ENCODE measurements at places on chromosomes 16 and 17.

DNA sequence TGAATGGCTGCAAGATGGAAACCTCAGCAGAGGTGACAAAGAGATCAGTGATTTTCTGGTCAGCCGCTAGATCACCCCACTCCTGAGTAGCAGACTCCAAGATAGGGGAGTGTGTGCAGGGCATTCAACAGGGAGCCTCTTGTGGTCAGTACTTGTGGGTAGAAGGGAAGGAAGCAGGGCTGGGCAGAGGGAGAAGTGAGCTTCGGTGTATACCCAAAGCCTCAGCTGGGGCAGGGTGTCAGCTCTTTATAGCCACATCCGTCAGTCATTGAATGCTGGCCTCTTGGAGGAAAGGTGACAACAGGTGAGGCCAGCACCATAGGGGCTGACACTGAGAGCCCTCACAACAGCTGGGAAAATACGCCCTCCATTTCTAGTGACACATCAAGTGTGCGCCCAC is 2.2 kb upstream of the SLC12A3 start:
- no peak for DNase-seq

GRCh38 chr16:86087011-86087895 is 188.3 kb downstream of the IRF8 start:
- DNase-seq, result no peak

- DNase-seq, result no peak
These were observed 39.0 kb downstream of the SOST start for GRCh38 chr17:43719578-43719977.

- DNase-seq, result no peak
These were observed 25.3 kb upstream of the TRPV3 start for GRCh38 chr17:3582915-3583314.

DNA sequence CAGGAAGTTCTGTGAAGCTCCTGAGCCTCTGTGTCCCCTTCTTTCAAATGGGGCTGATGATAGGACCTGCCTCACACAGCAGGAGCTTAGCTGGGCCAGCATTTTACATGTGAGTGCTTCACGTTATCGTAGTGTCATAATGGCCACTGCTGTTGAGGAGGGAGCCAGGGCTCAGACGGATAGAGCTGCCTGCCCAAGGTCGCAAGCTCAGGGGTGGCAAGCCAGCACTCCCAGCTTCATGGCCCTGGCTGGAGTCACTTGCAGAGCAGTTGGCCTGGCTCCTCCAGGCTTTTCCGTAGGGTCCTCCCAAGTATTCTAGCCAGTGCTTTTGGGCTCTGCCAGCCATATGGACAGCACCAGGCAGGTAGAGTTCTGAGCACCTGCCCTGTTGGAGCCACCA is 115.1 kb downstream of the SOCS1 start:
- no peak for DNase-seq

- DNase-seq, result no peak
These were observed 54.0 kb upstream of the GNAO1 start for GRCh38 chr16:56137269-56137668.

GRCh38 chr17:77098884-77099545 is 41.8 kb upstream of the SEC14L1 start:
- no peak for DNase-seq

DNA sequence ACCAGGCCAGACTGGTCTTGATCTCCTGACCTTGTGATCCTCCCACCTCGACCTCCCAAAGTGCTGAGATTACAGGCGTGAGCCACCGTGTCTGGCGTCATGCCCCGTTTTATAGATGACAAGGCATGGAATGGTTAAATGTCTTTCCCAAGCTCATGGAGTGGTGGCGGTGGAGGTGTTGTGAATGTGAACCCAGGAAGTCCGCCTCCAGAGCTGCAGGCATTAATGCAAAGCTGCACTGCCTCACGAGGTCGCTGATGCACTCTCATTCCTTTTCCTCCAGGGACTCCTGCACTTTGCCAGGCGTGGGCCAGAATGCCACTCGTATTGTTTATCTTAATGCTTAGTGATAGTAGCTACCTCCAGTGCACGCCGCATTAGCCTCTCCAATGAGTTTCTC is 149.6 kb downstream of the WWOX start:
- DNase-seq, result no peak

DNA sequence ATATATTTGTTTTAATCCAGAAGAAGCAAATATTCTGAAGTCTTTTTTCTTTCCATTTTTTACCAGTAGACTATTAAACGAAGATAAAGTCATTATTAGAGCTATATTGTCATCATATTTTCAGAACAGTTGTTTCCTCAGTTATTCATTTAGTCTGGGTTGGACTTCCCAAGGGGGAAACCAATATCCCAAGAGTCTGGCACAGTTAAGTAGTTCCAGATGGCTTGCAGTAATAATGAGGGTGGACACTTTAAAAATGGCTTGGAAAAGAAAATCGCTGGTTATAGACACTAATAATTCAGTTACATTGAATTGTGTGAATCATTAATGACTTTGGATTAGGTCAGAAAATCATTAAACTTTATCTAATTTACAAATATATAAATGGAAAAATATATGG is 3.9 kb downstream of the PPM1E start:
- no peak for DNase-seq

DNA sequence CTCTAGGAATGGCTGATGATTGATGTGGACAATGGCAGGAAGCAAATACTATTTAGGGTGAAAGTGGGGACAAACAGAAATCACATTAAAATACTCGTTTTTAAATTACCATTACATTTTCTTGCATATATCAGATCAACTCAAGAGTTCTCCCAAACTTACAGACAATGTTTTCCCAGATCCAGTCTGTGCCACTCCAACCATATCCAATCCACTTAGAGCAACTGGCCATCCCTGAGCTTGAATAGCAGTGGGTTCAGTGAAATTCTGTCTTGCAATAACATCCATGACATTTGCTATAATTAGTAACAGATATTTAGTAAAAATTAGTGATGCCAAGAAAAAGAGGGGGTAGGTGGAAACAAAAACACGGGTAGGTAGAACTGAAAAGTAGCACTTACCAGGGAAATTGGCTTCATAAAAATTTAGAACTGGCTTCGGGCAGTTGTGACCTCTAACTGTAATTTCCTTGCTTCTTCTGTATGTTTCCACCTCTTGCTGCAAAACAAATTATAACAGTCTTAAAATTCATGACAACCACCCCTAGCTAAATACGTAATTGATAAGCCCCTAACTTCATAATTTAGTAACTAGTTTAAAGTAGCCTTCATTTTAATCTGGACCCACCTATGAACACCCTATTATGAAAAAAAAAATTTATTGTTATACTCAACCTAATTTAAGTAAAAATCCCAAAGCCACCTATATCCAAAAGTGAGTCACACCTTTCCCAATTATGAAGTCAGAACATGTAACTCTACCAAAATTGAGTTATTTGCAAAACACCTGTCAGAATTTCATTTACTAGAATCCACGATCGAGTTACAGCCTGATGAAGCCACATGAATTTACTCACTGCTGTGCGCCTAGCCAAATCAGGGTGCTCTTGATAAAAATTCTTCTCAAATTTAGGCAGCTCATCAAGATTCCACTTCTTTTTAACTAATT is 2.0 kb downstream of the DDX5 start:
- DNase-seq, result no peak

DNA sequence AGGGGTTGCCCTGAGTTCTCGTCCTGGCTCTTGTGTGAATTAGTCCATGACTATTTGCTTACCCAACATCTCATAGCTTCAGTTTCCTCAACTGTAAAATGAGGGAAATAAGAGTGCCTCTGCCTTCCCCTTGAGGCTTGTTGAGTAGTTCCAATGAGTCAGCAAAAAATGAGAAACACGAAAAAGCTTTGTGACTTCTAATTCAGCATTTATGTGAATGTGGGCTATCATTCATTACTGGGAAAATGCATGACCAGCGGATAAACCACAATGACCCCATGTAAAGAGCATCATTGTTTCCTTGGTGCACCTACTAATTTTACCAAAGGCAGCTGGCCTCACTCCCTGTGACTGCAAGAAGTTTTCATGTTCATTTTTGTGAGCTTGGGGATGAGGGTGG is 374.6 kb upstream of the HSBP1 start:
- no peak for DNase-seq

- DNase-seq, result no peak
These were observed 6.8 kb upstream of the TBC1D3B start for GRCh38 chr17:36183001-36183971.

DNA sequence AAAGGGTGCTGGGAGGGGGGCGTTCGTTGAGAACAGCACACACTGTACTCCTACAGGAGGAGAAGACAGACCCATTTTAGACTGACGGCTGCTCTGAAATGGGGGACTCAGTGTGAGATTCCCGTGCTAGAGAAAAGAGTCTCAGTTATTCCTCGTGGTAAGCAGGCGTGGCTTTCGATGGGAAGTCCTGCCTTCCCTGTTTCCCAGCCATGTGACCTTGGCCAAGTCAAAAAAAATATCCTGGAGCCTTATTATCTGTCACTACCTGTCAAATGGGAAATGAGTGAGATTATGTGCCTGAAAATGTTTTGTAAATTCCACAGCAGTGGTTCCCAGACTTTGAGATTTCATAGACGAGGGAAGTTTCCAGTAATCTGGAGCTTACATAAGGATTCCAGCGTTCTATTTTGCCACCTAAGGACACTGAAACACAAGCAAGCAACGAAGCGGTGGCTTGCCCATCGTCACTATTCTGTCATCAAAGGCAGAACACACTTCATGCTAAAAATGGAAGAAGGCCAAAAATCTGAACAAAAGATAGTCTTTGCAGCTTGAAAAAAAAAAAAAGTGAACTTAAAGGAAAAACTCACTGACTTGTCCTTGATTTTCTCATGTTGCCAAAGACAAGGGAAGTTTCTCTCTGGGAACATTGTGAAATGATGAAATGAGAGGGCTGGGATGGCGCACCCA is 253.4 kb upstream of the RPL38 start:
- no peak for DNase-seq

- DNase-seq, result no peak
These were observed 7.5 kb downstream of the TOB1 start for GRCh38 chr17:50858486-50859225.

- no peak for DNase-seq
These were observed 275.5 kb upstream of the N4BP1 start for GRCh38 chr16:48885471-48885870.

DNA sequence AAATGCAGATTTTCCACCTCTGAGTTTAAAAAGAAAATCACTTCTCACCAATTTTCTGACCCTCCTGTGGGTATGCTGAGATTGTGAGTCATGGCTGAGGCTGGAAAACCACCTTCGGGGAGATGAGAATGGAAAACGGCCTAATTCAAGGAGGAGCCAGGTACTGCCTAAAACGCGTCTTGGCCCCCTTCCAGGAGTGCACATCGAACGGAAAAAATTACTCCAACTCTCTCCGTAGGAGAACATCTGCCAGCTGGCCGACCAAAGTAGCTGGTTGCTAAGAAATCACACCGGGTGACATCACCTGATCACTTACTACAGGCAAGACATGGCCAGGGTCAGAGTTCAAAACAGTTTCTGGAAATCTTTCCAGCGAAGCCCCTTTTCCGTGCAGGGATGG is 107.6 kb downstream of the ZNF423 start:
- peak; percentile 74 for DNase-seq

DNA sequence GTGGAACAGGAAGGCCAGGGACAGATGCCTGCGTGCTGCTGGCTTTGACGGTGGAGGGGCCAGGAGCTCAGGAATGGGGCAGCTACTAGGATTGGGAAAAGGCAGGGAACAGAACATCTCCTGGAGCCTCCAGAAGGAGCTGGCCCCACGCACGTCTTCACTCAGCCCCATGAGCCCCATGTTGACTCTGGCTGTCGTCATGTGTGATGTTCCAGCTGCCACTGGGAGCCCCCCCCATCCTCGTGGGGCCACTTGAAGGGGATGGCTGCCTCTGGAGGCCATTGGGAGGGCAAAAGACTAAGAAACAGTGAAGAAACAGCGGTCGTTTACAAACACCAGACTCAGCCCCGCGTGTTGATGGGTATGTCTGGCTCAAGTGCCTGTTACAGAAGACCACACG is 18.5 kb upstream of the APRT start:
- no peak for DNase-seq

- no peak for DNase-seq
These were observed 31.6 kb downstream of the AATF start for GRCh38 chr17:36980280-36980761.

DNA sequence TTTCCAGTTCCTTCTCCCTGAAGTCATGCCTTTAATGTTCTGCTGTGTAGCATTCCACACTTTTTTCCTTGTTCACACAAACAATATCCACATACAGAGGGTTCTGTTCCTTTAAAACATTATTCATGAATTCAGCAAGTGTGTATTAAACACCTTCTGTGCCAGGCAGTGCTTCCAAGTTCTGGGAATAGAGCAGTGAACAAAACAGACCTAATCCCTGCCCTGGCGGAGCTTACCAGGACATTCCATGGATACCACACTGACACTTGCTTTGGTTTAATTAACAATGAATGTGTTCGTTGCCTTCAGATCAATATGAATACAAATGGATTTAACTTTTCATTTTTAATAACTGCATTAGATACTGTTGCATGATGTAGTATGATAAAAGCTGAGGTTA is 57.9 kb upstream of the CLEC19A start:
- DNase-seq, result no peak

- DNase-seq, result peak; percentile 35
These were observed at the start of gene CTCF for GRCh38 chr16:67562526-67562917. TSS of gene CTCF (plus strand) at chr16:67562526. CDS start at chr16:67610833, 48,307 bp downstream.

DNA sequence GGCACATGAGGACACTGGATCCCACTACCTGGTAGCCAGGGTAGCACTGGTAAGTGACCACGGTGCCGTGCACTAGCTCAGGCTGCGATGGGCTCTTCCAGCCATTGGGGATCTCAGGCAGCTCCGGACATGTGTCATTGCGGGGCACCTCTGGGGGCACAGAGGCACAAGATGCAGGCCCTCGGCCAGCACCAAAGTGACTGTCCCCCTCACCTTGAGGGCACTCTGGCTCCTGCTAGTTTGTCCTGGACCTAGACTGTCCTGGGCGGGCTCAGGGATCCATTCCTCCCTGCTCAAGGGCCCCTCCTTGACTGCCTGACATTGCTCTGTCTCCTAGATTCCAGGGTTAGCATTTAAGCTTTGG is 6.7 kb upstream of the PHF12 start:
- no peak for DNase-seq

DNA sequence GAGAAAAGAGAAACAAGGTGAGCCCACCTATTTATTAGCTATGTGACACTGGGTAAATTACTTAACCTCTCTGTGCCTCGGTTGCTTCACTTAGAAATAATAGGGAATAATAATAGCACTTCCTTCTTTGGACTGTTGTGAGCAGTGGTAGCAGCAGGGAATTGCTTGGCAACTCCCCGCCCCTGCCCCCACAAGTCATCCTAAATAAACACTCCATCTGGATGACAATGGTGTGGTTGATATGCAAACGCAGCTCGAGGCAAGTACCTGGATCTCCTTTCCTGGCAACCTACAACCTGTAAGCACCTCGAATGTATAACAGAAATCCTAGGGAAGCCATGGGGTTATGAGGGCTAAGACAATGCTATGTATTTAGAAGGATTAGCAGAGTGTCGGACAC is 9.1 kb downstream of the TEKT3 start:
- DNase-seq, result no peak

DNA sequence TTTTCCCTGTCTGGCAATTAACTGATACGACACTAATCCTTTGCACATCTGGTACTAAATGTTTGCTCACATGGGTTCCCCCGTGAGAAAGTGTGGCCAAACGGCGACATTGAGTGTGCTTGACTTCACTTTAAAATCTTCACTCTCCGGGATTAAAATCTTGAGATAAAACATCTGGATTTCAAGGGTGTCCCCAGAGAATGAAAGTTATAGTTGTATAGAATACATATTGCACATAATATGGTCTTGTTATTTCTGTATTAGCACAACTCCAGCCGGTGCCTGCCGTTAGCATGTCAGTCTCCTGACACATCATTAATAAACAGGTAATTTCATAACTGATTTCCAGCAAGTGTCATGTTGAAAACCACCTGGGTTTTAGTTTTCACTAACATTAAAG is 749.0 kb upstream of the SOX9 start:
- DNase-seq, result no peak

GRCh38 chr16:11800382-11800718 is 3.3 kb upstream of the ZC3H7A start:
- DNase-seq, result no peak
